Stimulated activated CD4-positive, alpha-beta T cell treated with anti-CD3 and anti-CD28 coated beads, Interleukin-2, amount 100 ng/mL, for 48 hours (primary cell): ENCODE measurements at places on chromosomes 16 and 17.

GRCh38 chr17:15498107-15498506 lies 30.7 kb upstream of the CDRT4 start:
- no peak for DNase-seq

GRCh38 chr17:50935996-50936266 lies 69.8 kb upstream of the TOB1 start:
- DNase-seq = no peak

- DNase-seq = no peak
These were observed 392.9 kb downstream of the SLC39A11 start for GRCh38 chr17:72699545-72699944.

GRCh38 chr16:11157143-11157542 lies 98.9 kb downstream of the SOCS1 start:
- DNase-seq = no peak

DNA sequence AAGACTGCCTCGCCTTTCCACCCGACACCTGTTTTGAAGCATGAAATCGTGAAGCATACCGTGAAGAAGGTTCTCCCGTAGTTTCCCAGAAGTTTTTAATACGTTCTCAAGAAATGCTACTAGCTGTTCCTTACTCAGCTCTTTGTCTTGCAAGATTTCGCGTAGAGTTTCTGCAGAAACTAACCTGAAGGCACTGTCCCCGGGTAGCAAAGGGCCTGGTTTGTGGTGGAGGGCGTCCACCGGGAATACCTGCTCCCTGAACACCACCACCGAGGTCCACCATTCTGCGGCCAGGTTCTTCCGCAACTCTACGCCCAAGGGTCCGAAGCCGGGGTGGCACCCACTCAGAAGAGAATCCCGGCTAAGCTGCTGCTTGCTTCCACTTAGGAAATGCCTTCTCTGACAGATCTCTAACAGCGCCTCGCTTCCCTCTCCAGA lies 487 bp downstream of the POLG2 start:
- no peak for DNase-seq

- no peak for DNase-seq
These were observed 64.1 kb downstream of the TIMM22 start for GRCh38 chr17:1060991-1061390.

DNA sequence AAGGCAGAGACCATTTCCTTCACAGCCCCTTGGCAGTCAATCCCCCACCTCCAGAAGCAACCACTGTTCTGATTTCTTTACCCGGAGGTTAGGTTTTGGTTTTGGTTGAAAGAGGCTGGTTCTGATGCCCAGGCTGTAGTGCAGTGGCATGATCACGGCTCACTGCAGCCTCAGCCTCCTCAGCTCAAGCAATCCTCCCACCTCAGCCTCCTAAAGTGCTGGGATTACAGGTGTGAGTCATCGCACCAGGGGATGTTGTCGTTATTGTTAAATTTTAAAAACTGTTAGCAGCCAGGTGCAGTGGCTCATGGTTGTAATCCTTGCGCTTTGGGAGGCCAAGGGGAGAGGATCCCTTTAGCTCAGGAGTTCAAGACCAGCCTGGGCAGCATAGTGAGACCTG lies 3.0 kb upstream of the CTRB2 start:
- no peak for DNase-seq

- no peak for DNase-seq
These were observed 686.7 kb upstream of the RBFOX1 start for GRCh38 chr16:6645768-6646568.

GRCh38 chr16:20352615-20353014 lies at the start of gene UMOD:
Gene UMOD, minus strand, starts transcription at chr16:20352715. Its CDS starts 1,978 bp downstream, at chr16:20350737.
- no peak for DNase-seq

GRCh38 chr17:55246583-55246982 lies 18.2 kb upstream of the HLF start:
- DNase-seq = no peak

DNA sequence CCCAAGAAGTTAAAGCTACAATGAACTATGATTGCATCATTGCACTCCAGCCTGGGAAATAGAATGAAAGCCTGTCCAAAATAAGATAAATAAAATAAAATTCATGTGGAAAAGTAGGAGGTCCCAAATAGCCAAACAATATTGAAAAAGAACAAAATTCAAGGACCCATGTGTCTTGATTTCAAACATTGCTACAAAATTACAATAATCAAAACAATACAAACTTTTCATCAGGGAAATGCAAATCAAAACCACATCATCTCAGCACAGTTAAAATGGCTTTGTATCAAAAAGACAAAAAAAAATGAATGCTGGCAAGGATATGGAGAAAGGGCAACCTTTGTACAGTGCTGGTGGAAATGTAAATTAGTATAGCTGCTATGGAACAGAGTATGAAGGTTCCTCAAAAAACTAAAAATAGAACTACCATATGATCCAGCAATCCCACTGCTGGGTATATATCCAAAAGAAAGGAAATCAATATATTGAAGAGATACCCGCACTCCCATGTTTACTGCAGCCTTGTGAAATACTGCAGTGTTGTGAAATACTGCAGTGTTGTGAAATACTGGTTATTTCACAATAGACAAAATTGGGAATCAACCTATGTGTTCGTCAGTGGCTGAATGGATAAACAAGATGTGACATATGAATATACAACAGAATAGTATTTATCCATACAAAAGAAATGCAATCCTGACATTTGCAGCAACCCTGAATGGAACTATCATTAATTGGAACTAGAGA lies 24.5 kb upstream of the ZNF287 start:
- no peak for DNase-seq

- DNase-seq = no peak
These were observed 1028.5 kb downstream of the CDH8 start for GRCh38 chr16:61007694-61008093.

DNA sequence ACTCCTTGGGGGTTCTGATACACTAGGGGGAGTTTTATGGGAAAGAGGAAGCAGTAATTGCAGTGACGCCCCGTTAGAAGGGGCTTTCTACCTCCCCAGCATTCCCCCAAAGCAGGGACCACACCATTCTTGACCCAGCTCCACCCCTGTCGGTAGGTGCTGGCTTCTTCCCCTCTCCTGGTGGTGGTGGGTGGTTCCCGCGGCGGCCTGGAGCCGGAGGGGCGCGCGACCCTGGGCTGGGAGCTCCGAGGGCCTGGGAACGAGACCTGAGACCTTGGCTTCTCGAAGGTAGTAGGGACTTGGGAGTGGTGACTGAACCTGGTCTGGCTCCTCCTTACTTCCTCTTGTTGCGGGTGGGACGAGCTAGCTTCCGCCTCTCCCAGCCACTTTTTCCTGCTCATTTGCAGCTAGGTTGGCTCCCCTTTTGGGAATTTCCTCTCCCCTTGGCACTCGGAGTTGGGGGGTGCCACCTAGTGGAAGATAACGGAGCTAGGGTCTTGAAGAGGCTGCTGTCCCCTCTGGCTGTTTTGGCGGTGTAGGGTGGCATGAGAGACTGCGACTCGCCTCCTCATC lies 438 bp downstream of the GRN start:
- DNase-seq = peak; percentile 30

GRCh38 chr17:39553341-39553945 lies 54.3 kb downstream of the NEUROD2 start:
- no peak for DNase-seq

DNA sequence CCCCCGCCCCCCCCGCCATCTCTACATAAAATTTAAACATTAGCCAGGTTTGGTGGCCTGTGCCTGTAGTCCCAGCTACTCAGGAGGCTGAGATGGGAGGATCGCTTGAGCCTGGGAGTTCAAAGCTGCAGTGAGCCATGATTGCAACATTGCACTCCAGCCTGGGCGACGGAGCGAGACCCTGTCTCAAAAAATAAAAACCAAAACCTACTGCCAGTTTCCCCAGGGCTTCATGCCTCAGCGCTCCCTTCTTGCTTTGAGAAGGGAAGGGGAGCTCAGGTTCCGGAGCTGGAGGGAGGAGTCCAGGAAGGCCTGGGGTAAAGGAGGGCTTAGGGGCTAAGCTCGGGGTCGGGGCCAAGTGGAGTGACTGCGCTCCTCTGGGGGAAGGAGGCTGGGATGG lies 20.5 kb downstream of the PLCD3 start:
- no peak for DNase-seq
